ENCODE measurements at places on chromosomes 3 and 15.

DNA sequence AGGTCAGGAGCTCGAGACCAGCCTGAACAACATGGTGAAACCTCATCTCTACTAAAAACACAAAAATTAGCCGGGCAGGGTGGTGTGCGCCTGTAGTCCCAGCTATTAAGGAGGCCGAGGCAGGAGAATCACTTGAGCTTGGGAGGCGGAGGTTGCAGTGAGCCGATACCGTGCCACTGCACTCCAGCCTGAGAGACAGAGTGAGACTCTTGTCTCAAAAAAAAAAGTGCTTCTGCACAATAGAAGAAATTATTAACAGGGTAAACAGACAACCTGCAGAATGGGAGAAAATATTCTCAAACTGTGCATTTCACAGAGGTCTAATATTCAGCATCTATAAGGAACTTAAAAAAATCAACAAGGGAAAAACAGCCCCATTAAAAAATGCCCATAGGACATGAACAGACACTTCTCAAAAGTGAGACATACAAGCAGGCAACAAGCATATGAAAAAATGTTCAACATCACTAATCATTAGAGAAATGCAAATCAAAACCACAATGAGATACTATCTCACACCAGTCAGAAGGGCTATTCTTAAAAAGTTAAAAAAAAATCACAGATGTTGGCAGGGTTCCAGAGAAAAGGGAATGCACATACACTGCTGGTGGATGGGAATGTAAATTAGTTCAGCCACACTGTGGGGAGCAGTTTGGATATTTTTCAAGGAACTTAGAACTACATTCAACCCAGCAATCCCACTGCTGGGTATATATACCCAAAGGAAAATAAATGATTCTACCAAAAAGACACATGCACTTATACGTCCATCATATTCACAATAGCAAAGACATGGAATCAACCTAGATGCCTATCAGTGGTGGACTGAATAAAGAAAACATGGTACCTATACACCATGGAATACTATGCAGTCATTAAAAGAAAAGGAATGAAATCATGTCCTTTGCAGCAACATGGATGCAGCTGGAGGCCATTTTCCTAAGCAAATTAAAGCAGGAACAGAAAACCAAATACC, 75.5 kb downstream of the MSL2 start:
- no peak for DNase-seq

- DNase-seq = no peak
Measured at GRCh38 chr3:58183221-58183620, 27.6 kb downstream of the DNASE1L3 start.

DNA sequence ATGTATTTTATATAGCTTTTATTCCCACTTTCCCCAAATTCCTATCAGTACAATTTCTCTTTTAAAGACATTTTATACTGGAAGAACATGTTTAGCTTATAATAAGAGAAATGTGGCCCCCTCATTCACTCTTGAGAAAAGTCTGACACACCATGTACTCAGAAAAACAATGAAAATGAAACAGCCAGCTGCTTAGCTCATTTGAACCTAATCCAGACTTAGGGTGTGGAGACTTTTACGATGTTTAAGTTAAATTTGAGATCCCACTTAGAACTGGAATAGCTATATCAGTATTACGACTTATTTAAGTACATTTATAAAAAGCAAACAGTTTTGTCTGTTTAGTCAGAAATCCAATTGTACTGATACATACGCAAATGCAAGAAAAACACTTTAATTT, 252.3 kb upstream of the ARRDC4 start:
- DNase-seq = no peak

- DNase-seq = no peak
Measured at GRCh38 chr15:83858820-83859505, 205.0 kb downstream of the ADAMTSL3 start.

DNA sequence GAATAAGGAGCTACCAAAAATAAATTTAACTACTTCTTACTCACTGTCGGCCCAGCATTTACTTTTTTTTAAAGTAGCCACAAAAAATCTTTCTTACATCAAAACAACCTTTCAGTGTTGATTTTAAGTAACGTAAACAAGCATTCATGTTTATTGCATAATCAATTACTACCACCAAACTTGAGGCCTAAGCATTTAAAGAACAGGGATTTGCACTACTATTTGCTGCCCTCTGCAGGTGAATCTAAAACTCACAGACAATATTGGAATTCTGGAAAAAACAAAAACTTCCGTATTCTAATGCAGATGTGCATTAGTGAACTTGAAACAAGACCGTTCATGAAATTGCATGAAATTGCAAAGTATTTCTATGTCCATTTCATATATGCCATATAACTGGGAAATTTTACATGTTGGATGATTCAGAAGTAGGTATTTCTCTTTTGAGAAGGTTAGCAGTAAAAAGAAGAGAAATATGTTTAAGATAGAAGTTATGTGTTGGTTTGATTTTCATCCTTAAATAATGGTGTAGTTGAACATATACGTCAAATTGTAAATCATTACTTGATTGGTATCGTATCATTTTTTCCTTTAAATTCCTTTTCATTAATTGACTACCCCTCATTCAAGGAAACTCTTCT, 55.6 kb downstream of the CGGBP1 start:
- peak; percentile 66 for DNase-seq

GRCh38 chr3:156465194-156465593, 89.7 kb downstream of the SSR3 start:
- DNase-seq = no peak

DNA sequence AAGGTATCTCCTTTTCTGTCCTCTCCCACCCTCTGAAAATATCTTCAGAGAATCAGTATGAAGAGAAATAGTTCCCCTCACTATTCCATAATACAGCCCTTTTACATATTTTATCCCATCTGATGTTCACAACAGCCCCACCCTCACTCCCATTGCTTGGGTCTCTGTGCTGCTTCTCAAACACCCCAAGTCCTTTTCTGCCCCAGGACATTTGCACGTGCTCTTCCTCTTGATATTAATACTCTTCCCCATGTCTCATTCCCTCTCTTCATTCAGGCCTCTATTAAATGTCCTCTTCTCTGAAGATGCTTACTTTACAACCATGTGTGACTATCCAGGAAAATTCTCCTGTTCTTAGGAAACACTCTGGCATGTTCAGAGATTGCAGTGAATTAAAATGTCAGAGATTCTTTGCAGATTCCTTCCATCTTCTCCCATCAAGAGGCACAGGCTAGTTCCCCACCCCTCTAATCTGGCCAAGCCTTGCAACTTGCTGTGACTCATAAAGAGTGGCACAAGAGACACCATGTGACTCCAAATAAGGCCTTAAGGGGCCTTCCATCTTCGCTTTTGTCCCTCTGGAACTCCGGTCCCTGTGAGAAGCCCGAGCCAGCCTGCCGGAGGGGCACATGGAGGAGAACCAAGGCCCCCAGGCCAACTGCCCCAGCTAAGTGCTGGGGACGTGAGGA, 128.5 kb downstream of the CHSY1 start:
- DNase-seq = peak; percentile 74

DNA sequence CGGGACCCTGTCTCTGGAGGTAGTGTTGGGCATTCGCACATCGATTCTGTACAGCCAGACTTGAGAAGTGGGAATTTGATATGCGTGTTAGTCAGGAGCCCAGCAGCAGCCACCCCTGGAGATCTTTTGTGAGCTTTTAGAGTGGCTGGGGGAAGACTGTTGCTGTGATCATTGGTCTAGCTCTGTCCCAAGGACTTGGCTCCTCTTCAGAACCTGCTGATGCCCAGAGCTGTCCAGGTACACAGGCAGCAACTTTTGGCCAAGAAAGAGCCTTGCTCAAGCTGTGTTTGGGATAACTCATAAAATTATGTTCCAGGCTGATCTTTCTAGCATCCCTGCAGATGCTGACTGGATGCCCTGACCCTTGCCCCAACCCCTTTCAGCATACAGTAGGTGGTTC, 29.3 kb downstream of the LIMD1 start:
- DNase-seq = no peak

DNA sequence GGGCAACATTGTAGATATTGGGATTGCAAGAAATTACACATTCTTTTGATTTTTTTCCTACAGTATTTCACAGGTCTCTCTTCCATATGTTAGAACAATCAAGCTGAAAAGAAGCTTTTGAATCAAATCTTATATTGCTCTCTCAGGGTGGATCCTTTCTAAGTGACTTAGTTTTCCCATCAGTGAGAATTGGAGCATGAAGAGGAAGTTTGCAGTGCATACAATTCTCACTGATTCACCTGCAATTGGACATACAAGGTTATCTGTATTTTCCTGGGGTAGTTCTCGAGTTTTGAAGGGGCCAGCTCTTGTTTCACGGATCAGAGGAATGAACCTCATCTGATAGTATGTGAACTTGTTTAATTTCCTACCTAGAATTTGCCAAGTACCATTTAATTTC, 150.8 kb downstream of the PEX5L start:
- no peak for DNase-seq

DNA sequence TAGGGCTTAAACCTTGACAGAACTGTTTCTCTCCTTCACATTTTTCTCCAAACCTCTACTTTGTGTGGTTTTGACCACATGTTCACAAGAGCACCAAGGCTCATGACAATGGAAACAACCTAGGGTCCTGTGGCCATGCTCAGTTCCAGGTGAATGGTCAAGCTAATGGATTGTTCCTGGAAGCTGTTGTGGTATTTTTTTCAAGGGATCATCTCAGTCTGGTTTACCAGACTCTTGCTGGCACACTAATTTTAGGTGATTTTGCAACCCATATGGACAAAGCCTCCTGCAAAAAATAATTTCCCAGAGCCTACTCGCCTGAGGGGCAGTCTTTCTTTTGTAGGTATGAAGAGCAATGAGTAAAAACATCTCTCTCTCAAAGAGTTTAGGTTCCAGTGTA, 67.2 kb downstream of the LSAMP start:
- no peak for DNase-seq

DNA sequence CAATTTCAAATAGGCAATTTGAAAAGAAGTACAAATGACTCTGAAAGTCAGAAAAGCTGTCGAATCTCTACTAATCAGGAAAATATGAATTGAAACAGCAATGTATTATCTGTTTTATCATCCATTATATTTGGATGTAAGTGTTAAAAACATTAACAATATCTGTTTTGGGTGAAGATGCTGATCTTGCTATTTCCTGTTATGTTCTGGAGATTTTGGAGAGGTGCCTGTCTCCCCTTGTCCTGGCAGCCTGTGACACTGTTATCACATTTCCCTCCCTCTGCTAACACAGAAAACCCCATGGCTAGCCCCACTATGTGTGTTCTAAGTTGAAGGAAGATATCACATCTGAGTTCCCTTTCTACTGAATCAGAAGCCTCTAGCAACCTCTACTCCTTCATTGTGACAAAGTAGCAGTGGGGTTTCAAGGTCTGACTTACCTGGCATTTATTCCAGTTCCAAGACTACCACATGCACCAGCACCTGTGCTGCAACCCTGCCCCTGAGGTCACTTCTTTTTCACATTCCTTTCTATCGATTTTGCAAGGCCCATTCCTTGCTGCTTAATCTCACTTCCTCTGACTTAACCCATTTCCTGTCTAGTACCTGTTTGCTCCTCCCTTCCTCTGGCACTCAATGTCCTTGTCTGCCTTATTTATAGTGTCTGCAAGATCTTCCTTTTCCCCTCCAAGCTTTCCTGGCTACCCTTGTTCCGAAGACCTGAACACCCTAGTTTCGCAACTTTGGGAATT, 95.5 kb upstream of the COL8A1 start:
- DNase-seq = no peak

- DNase-seq = no peak
Measured at GRCh38 chr3:60101621-60102020, 1051.8 kb upstream of the CFAP20DC start.

GRCh38 chr3:58055314-58055713, 47.1 kb downstream of the FLNB start:
- DNase-seq = no peak

DNA sequence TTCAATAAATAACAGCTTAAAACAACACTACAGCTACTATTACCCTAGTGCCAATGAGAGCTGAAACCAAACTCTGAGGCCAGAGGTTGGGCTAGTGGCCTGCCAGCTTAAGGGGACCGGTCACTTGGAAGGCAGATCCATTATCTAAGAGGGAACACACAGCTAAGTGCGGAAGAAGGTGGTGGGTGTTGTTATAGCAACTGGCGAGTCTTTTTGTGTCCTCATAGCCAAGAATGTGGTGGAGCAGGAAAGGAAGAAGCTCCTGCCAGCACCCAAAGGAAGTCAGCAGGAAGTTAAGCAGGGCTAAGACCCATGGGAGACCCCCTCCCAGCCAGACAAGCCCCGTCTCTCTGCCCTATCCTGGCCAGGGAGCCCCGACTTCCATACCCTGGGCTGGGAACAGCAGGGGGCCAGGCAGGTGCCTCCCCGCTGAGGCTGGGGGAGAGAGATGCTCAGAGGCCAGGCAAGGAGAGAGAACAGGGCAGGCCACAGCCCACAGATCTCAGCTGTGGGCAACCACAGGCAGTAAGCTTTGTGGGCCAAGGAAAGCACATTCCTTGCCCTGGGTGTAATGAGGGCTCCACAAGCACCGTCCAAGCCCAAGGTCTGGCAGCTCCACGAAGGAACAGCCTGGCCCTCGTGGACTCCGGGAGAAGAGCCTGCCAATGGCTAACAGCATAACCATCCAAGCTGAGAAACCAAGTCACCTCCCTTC, 34.0 kb upstream of the HRH1 start:
- DNase-seq = no peak

GRCh38 chr3:49007771-49008528, 759 bp downstream of the WDR6 start:
- peak; percentile 92 for DNase-seq

DNA sequence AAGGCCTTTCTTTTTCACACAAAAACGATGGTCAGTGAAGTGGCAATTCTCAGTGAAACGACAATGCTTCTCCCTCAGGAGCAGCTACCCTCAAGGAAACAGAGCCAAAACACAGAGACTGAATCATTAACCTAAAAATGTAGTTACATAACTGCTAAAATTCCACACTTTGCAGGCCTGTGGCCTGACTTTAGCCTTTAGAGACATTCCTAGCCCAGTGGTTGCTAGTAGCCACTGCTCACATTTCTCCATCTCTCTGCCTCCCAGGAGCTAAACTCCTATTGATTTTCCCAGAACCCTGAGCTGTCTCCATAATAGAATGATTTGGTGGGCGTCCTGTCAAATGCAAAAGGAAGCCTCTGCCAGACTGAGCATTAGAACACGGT, 630.1 kb upstream of the KCNMB2 start:
- DNase-seq = peak; percentile 88

- DNase-seq = peak; percentile 91
Measured at GRCh38 chr3:46845397-46845859, 17.8 kb downstream of the MYL3 start.

GRCh38 chr15:54289590-54290136, 311.4 kb downstream of the UNC13C start:
- DNase-seq = no peak

- DNase-seq = peak; percentile 85
Measured at GRCh38 chr15:35540885-35541284, 5.1 kb downstream of the DPH6 start.

GRCh38 chr15:89863918-89864317, 29.9 kb downstream of the AP3S2 start:
- DNase-seq = no peak
